ENCODE measurements at places on chromosomes 1 and 21. TPM values are rescaled to one million over a fixed set of nuclear protein-coding genes. Genes with fewer than 3 reads are reported as not detected.

- no peak overlapping the region for H3K4me3 ChIP-seq
- DNase-seq = no peak
- H3K4me1 ChIP-seq = no peaks in the 10 kb centered on the region
- H3K36me3 ChIP-seq = no peaks in the 10 kb centered on the region
- H3K27me3 ChIP-seq = no peaks in the 10 kb centered on the region
These were observed 20.4 kb downstream of the CACHD1 start for GRCh38 chr1:64490213-64490818.

Gene CASQ2
- not detected for total RNA-seq

DNA sequence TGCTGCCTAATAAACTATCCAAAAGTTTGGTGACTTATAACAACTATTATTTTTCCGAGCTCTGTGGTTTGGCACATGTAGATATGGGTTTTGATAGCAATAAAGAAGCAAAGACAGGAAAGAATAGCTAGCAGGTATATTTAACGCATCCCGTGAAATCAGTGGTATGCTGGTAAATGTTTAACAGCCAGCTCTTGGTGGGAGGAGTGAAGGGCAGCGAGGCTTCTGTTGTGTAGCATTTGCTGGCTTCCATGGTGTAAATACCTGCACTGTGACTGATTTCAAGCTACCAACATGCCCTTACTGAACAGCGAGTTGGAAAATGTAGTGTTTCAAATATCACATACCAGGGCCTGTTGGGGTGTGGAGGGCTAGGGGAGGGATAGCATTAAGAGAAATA, 291.0 kb downstream of the PRDM2 start:
- no peaks in the 10 kb centered on the region for H3K36me3 ChIP-seq
- H3K27ac ChIP-seq = no peak overlapping the region
- no peak overlapping the region for H3K4me3 ChIP-seq
- no peaks in the 10 kb centered on the region for H3K4me1 ChIP-seq
- no peaks in the 10 kb centered on the region for H3K27me3 ChIP-seq

Gene S100A5
- not detected for total RNA-seq

DNA sequence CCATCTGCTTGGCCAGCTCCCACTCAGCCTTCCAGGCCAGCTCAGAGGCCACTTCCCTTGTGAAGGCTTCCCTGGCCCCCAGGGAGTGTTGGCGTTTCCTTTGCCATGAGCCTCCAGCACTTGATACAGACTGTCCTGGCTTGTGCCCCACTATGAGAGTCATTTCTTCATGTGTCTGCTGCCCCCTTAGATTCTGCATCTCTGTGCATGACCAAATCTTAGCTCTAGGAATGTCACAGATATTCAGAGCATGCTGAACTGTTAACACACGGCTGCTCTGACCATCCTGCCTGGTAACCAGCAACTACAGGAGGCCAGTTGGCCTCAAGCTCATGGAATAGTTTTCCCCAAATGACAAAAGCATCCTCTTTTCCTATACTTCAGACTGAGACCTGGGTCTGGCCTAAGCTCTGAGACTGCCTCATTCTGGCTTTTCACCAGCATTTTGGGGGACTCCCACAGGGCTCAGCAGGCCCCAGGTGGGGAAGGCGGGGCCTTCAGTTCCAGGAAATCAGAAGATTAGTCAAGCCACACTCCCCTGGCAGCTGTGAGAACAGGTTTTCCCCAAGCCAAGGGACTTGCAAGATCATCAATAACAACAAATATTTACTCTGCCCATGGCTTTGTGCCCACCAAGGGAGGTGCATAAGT, 182.6 kb upstream of the EDN2 start:
- DNase-seq = no peak
- no peaks in the 10 kb centered on the region for H3K27me3 ChIP-seq
- no peak overlapping the region for H3K27ac ChIP-seq
- H3K36me3 ChIP-seq = no peaks in the 10 kb centered on the region

DNA sequence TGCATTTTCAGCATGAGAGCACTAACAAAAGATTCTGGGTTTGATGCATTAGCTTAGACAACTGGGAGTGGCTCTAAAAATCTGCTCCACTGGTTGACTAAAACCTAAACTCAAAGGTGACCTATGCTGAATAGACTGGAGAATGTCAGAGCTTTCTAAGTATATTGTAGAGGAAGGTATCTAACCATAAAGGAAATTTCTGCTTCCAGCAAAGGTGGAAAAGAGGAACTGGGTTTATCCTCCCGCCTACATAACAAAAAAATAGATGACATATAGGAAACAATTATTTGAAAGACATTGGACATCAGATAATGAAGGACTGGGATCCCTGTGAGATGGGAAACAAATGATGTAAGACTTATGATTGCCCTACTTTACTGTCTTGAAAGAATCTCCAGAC, 35.8 kb upstream of the CR2 start:
- H3K27ac ChIP-seq = no peak overlapping the region
- H3K4me1 ChIP-seq = no peaks in the 10 kb centered on the region
- DNase-seq = no peak
- H3K36me3 ChIP-seq = no peaks in the 10 kb centered on the region
- no peaks in the 10 kb centered on the region for H3K27me3 ChIP-seq

Data from K562 (cell line).